Stimulated activated CD8-positive, alpha-beta memory T cell treated with anti-CD3 and anti-CD28 coated beads, Interleukin-15, amount 100 ng/mL, for 4 hours (primary cell): ENCODE measurements at places on chromosomes 3 and 15.

- no peak for DNase-seq
These were observed 306.5 kb downstream of the ROBO1 start for GRCh38 chr3:79461129-79461792.

DNA sequence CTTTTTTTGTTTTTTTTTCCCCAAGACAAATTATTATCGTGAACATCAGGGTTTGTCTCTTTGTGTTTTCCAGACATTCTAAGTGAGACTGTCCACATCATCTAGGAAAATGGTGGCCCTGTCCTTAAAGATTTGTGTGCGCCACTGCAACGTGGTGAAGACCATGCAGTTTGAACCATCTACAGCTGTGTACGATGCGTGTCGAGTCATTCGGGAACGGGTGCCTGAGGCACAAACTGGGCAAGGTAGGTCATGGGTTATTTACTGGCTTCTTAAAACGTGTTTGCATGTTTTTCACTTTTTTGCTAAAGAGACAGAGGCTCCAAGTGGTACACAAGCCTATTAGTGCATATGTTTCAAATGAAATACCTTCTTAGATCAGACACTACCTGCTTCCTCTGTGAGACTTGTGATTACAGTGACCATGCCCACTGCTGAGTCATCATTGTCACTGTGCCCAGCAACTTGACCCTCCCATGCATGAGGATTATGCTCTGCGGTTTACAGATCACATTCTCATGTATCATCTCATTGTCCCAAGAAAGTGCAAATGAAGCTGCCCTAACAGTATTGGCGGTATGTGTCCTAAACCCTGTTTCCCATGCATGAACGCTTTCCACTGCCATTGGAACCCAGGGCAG, 395.2 kb upstream of the TPM1 start:
- DNase-seq, result no peak

DNA sequence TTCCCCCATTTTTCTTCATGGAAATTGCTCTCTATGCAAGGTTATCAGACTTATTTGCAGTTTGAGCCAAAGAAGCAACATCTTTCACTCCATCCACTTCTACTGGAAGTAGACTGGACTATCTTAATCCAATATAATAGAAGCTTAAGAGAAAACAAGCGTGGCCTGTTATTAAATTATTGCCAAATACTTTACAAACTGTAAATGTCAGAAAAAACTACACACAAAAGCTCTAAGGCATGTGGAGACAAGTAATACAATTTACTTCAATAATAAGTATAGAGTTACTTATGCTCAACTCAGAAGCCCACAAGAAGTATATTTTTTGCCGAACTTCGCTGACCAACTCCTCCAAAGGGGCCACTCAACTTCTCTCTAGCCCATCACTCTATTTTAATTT, 120.3 kb downstream of the BDH1 start:
- no peak for DNase-seq

DNA sequence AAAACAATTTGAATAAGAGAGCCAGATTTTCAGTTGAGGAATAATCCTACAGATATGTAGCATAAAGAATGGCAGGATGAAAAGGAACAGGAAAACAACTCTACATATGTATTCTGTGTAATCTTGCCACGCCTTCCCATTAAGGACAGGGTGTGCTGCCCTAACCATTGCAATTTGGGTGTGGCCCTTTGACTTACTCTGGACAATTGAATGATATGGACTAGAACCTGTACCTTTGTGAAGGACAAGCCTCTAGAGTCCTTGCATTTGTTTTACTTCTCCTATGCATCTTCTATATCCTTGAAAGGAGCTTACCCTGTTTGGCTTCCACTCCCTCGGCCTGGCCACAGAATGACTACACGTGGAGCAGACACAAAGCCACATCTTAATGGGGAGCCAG, 1261.6 kb upstream of the GBE1 start:
- DNase-seq, result no peak

GRCh38 chr15:59014068-59014467, 26.6 kb downstream of the RNF111 start:
- DNase-seq, result no peak

DNA sequence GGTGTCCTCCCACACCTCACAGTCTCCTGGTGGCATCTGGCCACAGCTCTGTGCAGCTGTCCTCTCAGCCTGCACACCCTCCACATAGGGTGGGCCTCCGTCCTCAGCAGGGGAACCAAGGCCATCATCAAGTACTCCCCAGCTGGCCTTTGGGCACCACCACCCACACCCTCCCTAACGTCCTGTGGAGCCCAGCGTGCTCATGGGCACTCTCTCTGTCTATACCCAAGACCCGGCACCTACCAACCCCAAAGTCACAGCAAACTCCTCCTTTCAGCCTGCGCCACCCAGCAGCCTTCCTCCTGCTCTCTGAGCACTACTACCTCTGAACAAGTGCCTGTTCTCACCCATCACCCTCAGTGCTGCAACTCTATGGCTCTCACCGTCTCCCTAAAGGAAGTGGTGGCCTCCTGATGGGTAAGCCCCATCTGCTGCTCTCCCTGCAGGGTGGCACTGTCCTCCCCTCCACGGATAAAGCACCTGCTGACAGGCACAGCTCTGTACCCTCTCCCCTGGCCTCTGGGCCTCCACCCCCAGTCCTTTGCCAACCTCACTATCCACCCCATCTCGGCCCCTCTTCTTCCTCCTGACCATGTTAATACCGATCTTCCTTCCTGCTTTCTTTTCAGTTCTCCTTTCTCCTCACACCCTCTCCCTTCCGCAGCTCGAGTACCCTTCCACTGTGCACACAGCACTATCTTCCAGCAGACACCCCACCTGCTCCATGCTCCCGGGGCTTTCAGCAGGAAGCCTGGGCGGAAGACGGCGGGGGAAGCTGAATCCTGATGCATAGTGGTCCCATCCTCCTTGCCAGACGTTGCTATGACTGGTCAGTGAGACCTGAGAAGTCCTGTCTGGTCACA, 31.5 kb downstream of the SLC41A3 start:
- no peak for DNase-seq

DNA sequence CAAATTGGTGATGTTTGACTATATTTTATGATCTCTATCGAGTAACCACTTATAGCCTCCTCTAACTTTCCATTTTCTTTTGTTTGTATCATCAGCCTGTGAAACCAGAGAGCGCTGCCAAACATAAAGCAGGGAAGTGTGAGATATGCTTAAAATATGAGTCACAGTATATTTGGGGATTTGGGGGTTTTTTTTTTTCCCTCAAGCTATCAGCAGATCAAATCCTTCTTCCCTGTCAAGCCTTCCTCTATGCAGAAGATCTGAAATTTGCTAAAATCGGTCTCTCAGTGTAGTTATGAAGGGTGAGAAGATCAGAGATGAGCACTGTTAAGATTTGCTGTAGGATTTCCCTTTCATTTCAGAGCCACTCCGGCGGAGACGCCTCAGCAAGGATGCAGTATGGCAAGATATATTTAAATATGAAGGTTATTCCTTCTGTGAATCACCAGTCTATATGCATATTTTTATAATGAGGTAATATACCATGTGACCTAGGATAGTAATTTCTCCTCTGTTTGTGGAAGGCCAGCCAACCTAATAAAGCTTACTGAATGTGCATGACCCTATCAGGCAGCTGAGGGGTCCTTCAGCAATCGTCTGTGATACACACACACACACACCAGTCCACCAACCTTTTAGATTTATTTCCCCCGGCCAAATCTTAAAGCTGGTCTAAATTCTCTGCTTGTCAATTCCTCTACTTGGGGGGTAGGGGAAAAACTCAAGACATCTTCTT, 474.1 kb downstream of the FOXP1 start:
- no peak for DNase-seq

DNA sequence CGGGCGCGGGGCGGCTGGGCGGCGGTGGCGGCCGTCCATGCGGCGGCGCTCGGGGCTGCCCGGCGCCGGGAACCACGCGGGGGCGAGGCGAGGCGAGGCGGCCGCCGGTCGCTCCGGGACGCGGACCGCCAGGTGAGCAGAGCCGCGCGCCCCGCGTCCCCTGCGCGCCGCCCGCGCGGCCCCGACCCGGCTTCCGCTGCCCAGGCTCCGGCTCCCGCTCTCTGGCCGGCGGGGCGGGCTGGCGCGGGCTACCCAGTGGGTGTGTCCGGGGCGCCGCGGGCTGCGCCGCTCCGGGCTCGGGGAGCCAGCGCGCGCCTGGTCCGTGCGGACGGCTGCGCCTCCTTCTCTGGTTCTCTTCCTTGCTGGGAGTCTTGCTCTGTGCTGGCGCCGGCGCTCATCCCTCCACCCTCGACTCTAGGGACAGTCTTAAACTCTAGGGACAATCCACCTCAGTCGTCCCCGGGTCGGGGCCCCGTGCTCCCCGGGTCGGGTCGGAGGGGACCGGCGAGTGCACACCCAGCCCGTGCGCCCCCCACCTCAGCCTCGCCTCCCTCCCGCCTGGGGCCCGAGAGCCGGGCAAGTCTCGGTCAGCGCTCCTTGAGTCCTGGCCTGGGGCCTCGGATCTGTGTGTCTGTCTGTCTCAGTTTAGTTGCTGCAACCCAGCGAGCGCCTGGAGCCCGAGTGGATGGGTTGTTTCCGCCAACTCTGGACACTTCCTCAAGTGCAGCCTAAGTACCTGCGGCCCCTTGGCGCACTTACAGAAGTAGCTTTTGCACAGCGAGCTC, 488 bp downstream of the THSD4 start:
- no peak for DNase-seq

- no peak for DNase-seq
These were observed 75.9 kb downstream of the SCN5A start for GRCh38 chr3:38573556-38573955.

DNA sequence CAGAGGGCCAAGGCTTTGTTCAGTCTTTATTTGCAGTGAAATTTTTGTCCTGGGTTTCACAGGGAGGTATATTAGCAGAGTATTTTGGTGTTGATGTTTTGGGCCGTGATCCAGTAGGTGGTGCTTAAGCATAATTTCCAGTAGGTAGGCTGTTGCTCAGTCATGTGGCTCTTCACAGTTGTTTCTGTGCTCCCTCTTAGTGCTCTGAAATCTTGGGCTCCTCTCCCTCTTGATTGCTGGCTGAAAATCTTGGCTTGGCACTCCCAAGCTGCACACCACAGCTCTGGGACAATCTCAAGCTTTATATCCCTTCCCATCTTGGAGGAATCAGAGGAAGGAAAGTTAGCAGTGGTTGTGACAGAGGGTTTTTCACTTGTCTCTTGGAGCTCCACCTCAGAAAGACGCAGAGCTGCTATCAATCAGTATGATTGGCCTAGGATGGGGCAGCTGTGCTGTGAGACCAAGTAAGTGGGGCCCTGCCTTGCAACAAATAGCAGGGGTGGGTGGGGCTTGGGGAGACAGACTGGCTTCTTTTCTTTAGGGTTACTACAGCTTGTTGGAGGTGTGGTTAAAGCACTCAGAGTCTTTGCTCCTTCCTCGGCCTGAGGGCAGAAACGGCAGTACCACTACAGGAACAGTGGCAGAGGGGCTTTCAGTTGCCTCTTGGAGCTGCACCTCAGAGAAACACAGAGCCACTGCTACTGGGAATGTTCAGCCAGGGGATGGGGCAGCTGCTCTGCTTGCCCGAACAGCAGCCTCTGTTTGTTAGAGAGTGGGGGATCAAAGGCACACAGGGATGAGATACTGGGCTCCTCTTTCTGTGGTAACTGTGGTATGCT, 627.0 kb downstream of the SI start:
- no peak for DNase-seq

GRCh38 chr3:114799816-114800215, 347.3 kb downstream of the ZBTB20 start:
- DNase-seq, result no peak

DNA sequence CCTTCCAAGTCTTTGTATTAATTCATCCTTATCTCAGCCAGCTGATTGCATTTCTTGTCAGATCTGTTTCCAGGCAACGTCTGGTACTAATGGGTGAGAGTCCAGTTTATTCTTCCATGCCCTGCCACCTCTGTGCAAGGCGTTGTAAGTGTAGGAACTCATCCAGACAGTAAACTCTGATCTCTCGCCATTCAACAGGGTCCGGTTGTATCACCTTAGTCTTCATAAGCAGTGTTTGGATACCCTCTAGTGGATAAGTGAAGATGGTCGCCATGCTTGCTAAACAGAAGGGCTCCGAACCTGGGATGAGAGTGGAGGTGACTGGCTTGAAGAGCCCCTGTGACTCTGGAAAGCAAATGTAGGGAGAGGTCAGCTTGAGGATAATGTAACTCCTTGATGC, 51.6 kb upstream of the CMTM7 start:
- DNase-seq, result no peak

DNA sequence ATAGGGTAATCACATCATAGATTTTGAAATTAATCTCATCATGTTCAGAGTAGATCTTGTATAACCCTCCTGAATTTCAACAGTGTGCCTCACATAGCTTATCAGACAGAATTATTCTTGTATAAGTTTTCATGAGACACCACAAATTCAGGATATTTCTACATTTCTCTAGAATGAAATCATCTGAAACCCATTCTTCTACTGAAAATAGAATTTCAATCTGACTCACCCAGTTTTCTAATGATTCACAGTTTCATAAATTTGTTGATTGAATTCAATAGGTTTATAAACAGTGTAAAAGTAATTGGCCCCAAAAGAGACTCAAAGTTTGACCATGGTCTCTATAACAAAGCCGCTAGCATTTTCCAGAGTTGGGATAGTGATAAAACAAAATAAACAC, 1082.6 kb upstream of the EPHA6 start:
- DNase-seq, result no peak

GRCh38 chr3:113741086-113741485, 5.0 kb downstream of the NAA50 start:
- no peak for DNase-seq

GRCh38 chr15:41567862-41568261, 8.8 kb downstream of the TYRO3 start:
- no peak for DNase-seq

- DNase-seq, result no peak
These were observed 29.1 kb upstream of the SCG3 start for GRCh38 chr15:51652084-51652668.

DNA sequence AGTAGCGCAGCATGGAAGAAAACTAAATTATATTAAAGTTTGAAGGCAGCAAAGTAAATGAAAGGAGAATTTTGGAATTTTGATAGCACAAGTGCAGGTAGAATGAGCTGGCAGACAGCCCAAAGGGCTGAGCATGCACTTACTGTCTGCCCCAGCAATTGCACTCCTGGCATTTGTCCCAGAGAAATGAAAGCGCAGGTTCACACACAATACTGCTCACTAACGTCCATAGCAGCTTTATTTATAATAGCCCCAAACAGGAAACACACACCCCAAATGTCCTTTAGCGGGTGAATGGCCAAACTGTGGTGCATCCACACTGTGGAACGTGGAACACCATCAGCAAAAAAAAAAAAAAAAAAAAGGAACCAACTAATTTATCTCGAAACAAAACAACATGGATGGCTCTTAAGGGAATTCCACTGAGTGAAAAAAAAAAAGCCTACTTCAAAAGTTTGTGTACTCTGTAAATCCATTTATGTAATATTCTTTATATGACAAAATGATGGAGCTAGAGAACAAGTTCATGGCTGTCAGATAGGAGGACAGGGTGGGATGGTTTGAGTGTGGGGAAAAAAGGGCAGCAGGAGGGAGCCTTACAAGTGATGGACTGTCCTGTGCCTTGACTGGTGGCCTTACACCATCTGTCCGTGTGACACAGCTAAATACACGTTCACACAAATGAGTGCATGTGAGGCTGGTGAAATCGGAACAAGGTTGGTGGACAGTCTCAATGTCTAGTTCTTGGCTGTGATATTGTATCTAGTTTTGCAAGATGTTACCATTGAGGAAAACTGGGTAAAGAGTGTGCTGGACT, 6.0 kb upstream of the TM2D3 start:
- no peak for DNase-seq
